ENCODE measurements at places on chromosomes 4 and X.

DNA sequence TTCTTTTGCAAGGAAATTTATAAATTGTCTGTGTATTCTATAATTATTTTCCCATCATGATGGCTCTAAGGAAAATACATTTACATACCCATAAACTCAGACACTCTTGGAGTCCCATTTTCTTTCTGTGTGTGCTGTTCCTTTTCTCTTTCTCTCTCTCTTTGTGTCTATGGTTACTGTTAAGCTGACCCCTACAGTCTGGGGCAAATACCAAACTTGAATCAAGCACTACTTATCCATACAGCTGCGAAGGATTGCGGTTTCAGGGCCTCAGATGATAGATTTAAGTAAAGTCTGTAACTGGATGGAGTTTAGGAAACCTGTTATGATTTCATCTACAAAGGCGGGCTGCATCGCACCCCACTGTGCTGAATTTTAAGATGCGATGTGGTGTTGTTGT lies 150.2 kb downstream of the SHROOM3 start:
- no peak for DNase-seq

GRCh38 chr4:88041626-88042025 lies 34.2 kb downstream of the PKD2 start:
- no peak for DNase-seq

DNA sequence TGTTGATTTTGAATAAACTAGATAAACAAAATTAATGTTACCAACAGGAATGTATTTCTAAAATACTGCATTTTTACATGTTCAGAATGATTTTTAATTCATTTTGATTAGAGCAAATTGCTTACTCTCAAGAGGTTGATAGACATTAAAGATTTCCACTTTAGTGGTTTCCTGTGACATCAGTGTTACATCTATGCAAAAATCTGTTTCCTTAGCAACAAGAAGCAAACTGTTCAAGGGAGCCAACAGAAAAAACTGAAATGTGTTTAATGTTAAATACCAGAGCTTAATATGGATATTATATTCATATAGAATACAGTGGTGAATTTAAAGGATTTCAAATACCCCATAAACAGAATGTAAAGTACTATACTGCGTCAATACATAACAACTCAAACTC lies 277.8 kb downstream of the GABRG1 start:
- DNase-seq: no peak

GRCh38 chr4:112284166-112284565 lies 1.5 kb downstream of the TIFA start:
- DNase-seq: no peak

- no peak for DNase-seq
These were observed 29.3 kb downstream of the DYNLT3 start for GRCh38 chrX:37818031-37818430.

GRCh38 chrX:13667919-13668318 lies 15.0 kb downstream of the TCEANC start:
- DNase-seq: no peak
